Thymus (tissue), 14 donors: ENCODE measurements at places on chromosomes 16 and 17.

DNA sequence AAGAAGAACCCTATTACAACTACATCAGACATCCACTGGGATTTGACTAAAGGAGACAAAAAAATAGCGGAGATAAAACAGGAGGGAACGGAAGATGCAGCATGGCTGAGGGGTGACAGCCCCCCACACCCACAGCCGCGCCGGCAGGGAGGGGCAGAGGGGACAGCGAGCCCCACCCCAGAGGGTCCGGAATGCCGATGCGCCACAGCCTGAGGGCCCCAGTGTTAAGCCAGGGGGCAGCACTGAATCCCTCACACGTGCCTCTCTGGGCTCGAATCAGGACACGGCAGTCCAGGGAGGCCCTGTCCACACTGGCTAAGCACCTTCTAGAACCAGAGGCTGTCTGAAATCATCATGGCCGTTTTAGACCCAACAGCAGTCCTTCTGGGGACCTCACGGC is 18.8 kb downstream of the MAP1LC3B start:
- DNase-seq = no peak

DNA sequence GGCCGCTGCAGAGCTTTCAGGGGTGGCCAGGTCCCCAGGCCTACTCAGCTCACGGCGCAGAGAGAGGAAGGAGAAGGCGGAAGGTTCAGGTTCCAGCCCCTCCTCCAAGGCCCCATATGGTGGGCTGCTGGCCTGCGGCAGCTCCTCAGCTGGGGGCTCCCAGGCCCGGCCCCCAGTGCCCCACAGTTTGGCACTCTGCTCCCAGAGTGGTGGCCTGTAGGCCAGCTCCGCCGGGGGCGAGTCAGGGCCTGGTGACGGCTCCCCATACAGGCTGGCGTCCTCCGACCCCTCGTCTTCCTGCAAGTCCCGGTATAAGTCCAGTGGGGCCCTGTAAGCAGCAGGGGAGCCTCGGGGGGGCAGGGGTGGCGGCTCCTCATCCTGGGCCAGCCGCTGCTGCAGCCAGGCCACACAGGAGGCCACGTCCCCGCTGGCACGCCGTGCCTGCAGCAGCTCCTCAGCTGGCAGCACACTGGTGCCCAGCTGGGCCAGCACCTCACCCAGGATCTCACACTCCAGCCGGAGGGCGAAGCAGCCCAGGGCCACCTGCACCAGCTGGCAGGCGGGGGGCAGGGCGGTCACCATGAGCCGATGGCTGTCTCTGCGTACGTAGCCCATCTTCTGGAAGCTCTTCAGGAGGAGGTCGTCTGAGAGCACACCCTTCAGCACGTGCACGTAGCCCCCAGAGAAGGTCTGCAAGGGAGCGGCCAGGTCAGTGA is 3.7 kb downstream of the SPATA2L start:
- DNase-seq = no peak

- DNase-seq = peak; percentile 61
Observed at GRCh38 chr17:18992454-18993130, 12.0 kb downstream of the FAM83G start.

DNA sequence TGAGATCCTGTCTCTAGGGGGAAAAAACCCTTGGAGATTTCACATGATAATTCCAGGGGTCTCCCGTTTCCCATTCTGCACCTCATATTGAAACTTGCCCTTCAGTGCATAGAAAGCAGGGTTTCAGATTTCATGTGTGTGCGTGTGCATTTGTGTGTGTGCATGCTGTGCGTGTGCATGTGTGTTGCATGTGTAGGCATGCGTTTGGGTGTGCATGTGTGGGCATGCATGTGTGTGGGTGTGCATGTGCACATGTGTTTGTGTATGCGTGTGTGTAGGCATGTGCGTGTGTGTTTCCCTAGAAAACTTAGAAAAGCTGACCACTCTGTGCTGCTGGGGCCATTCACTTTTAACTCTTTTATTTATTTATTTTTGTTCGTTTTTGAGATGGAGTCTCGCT is 40.0 kb downstream of the IL21R start:
- DNase-seq = no peak

DNA sequence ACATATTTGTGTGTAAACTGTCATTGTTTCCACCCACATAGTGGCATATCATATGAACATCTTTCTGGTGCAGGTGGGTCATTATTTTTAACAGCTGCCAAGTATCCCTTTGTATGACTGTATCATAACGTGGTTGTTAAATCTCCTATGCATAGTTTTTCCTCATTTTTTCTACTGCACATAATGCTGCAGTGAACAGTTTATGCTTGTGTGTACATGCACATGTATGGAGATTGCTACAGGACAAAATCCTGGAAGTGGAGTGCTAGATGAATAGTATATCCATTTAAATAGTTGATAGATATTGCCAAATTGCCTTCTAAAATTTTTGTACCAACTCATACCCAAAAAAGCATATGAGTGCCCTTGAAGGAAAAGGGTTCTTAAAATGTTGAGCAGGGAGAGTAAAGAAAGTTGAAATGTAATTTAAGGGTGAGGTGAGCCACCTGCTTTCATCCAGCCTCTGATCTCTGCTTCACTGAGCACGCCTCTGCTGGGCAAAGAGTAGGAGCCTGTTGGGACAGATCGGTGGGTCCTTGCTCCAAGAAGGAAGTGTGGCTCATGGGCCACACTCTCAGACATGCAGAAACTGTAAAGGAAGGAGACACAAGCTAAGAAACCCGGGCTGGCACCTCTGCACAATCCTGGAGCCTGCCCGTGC is 55.3 kb downstream of the HLF start:
- no peak for DNase-seq

GRCh38 chr17:66981983-66982508 is 17.5 kb downstream of the CACNG4 start:
- no peak for DNase-seq

DNA sequence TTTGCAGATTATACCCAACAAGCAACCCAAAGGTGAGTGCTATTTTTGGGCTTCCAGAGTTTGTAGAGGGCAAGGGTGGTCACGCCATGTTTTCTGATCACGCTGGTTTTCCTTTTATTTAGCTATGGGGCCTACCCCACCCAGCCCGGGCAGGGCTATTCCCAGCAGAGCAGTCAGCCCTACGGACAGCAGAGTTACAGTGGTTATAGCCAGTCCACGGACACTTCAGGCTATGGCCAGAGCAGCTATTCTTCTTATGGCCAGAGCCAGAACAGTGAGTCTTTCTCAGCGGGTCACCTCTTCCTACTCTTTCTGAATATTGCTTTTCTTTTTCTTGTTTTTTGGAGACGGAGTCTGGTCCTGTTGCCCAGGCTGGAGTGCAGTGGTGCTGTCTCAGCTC is 2.5 kb downstream of the FUS start:
- no peak for DNase-seq

- DNase-seq = no peak
Observed at GRCh38 chr16:86455640-86456039, 54.7 kb upstream of the FOXF1 start.

- DNase-seq = no peak
Observed at GRCh38 chr16:50161950-50162349, 8.8 kb downstream of the TENT4B start.

GRCh38 chr16:28526201-28527099 is 12.3 kb downstream of the NUPR1 start:
- DNase-seq = no peak

- no peak for DNase-seq
Observed at GRCh38 chr16:3121851-3122467, 9.6 kb downstream of the ZNF205 start.

DNA sequence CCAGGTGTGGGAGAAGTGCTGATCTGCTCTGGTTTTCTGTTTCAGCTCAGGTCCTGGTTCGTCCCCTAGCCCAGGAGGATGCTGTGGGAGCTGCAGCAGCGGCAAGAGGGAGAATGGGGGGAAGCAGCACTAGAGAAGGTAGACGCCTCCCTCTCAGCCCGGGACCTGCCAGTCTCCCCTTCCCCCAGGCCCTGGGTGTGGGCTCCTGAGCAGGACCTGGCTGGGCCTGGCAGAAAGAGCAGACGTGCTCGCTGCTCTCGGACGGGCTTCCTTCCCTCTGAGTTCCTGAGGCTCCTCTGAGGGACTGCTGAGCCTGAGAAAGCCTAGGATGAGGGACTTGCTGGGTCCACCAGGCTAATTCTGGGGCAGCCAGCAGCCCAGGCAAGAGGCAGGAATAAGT is 3.1 kb downstream of the PRCD start:
- DNase-seq = no peak

- DNase-seq = peak; percentile 43
Observed at GRCh38 chr16:49890876-49891275, 35.0 kb upstream of the ZNF423 start.

DNA sequence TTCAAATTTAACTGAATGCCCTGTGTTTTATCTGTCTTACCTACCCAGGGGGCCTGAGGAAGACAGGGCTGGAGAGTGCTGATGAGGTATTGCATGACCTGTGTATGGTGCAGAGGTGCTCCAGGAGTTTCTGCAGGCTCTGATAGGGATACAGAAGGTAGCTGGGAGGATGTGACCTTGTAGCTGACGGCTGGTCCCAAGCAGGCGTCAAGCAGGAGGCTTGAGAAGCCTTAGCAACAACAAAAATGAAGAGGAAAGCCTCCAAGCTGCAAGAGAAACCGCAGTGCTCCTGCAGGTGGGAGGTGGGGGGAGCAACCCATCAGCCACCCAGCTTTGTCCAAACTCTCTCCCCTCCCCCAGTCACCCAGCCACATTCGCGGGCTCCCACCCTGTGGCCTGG is 40.4 kb downstream of the LAT start:
- DNase-seq = peak; percentile 84

GRCh38 chr16:13127144-13127543 is 225.7 kb downstream of the SHISA9 start:
- no peak for DNase-seq

- no peak for DNase-seq
Observed at GRCh38 chr16:85145734-85146531, 33.7 kb upstream of the CIBAR2 start.

DNA sequence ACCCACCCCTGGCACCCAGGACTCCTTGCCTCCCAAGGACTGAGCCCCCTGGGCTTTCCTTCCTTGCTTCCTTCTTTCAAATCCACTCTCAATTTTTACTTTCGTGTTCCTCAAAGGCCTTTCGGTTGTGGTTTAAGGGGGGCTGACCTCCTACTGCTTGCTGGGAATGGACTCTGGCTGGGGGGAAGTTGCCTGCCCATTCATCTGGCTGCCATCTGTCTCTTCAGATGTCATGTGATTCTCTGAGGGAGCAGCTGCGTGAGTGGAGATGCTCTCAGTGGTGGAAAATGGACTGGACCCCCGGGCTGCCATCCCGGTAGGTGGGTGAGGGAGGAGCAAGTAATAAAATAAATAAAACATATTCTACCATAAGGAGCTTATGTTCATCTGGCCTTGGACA is 93.8 kb upstream of the RPRML start:
- no peak for DNase-seq

DNA sequence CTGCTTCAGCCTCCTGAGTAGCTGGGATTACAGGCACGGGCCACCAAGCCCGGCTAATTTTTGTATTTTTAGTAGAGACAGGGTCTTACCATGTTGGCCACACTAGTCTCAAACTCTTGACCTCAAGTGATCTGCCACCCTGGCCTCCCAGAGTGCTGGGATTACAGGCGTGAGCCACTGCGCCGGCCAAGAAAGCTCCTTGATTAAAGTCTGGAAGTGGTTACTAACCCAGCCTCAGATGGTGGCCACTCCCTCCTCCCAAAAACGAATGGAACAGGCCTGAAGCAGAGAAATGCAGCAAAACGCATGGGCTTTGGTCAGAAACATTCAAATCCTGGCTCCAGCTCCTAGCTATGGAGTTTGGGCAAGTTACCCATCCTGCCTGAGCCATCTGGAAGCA is 11.3 kb downstream of the FKBP10 start:
- DNase-seq = no peak

DNA sequence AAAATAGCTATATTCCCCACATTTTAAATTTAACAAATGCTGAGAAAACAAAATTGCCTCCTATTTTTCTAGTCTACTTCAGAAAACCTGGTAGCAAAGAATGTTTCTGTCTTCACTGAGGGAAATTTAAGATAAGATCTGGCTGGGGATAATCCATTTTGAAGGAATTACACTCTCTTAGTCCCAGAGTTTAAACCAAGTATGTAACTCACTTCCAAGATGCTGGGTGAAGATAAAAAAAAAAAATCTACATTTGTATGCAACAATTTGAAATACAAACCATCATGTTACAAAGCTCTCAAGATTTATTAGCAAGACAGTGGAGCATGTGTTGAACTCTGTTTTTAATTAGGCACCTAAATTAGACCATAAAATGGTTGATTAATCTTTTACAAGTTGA is 5.7 kb downstream of the HS3ST3B1 start:
- no peak for DNase-seq

DNA sequence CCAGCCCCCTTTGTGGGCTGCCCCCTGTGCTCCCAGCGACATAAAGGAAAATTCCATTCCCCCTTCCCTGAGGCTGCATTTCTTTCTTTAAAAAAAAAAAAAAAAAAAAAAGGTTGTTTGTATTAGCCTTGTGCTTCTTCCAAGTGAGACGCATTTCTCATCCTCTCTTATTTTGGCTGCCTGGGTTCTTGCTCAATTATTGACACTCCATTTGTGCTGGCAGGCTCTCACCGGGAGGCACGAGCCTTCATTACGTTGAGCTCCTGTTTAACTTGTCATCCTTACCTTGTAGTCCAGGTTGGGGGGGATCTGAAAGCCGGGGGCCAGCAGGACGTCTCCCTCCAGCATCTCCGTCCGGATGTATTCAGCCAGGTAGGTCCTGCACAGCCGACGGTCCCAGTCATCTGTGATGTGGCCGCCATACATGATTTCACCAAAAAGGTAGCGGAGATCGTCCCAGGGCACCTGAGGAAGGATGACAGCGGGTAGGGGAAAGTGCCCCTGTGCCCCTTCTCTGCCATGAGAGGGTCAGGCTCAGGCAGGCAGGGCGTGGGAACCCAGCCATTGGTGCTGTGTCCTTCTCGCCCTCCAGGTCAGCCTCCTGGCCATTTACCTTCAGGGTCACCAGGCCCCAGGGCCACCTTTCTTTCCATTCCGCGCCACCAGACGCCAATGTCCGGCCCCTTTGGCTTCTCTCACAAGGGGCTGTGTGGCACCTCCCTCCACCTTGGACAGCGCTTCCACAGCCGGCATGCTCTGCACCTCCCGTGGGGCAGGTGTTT is 50.6 kb downstream of the PGS1 start:
- no peak for DNase-seq

- DNase-seq = no peak
Observed at GRCh38 chr17:67753026-67753425, 35.3 kb downstream of the NOL11 start.

DNA sequence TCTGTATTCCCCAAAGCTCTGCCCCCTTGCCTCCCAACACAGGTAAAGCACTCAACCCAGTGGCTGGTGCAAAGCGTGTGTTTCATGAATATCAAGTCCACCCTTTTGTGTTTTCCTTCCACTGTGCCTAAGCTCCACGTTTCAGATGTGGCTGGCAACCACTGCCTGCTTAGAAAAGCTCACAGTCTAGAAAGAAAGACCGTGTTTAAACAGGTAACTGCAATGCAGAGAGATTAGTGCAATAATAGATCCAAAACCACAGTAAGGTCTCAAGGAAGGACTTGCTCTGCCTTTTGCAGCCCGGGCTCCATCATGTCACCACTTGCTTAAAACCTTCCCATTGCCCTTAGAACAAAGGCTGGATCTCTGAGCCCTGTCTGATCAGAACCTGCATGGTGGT is 240.2 kb upstream of the C16orf82 start:
- no peak for DNase-seq
